MV-4-11 (cell line): ENCODE measurements at places on chromosomes 13 and 19.
A peak's percentile ranks its signal among the peaks of the same experiment; 100 is the strongest.

GRCh38 chr19:18894254-18895037 lies 1.5 kb downstream of the CERS1 start:
- no peak for DNase-seq

GRCh38 chr13:109665240-109665639 lies 121.1 kb downstream of the IRS2 start:
- no peak for DNase-seq

DNA sequence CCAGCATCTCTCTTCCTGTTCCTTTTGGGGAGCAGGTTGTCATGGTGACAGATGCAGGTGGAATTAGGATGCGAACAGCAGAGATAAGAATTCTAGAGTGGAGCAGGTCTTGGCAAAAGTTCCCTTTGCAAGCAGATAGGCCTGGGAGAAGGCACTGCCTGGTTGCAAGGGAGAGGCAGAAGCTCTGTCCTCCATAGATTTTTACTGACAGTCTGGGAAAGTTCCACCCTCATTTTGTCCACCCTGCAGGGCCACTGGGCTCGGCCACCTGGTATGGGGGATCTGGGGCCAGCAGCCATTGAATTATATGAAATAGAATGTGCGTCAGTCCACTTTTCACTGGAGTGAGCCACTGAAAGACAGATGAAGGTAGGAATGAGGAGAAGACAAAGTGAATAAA lies 141.7 kb downstream of the IER2 start:
- no peak for DNase-seq

DNA sequence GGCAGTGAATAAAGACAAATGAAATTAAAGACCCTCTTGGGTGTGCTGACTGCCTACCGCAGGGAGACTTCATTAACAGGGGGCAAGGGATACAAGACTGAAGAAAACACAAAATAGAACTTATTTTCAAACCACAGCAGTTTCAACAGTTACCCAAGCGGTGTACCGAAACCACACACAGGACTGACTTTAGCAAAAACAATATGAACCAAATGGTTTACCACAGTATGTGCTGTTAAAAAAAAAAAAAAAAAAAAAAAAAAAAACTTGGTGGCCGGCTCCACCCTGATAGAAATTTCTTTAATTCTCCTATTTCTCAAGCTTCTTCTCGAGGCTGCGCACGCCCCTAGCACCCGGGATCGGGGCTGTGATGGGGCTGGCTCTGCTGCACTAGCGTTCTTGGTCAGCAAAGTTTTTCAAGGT lies 42.6 kb downstream of the KLF2 start:
- DNase-seq = peak; percentile 98

- DNase-seq = no peak
These were observed 20.5 kb upstream of the VSTM2B start for GRCh38 chr19:29505097-29505824.

GRCh38 chr19:3538258-3538929 lies 580 bp upstream of the TEKTIP1 start:
- DNase-seq = no peak

DNA sequence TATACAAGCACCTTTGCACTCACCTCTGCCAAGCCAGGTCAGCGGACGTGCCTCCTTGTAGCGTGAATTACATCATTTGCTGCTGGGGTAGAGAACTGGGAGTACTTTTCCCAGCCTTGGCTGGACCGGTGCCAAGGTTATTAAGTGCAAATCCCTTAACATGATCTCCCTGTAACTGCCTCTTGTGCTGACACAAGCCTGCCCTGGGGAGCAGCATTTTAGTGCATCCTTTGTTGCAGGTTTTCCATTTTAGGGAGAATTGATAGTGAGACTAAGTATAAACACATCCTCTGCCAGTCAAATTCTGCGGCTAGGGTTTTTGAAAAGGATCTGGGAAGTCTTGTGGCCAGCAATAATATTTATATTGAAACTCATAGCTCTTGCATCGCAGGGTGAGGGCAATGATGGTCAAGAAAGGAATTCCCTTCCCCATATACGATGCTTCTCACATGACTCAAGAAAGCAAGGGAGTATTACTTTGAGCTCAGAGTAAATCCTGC lies 32.7 kb upstream of the DCLK1 start:
- peak; percentile 4 for DNase-seq

DNA sequence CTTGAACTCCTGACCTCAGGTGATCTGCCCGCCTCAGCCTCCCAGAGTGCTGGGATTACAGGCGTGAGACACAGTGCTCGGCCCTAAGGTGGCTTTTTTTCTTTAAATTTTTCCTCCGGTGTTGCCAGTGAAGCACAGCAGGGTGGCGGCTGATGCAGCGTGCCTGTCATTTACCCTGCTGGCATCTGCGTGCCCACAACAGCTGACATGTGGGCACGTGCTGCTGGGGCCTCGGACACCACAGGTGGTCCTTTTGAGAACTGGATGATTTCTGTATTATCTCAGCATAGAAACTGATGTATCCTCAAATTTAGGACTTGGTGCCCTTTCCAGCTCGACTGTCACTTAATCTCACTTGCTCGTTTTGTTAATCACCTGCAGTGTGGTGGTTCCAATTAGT lies 31.2 kb upstream of the TEX29 start:
- DNase-seq = no peak

- DNase-seq = peak; percentile 5
These were observed 472.0 kb downstream of the COG6 start for GRCh38 chr13:40127476-40127875.

DNA sequence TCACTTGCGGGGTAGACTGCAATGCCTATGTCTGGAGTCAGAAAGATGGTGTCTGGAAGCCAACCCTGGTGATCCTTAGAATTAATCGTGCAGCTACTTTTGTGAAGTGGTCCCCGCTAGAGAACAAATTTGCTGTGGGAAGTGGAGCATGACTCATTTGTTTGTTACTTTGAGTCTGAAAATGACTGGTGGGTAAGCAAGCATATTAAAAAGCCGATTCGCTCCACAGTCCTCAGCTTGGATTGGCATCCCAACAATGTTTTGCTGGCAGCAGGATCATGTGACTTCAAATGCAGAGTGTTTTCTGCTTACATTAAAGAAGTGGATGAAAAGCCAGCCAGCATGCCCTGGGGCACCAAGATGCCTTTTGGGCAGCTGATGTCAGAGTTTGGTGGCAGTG lies 9.5 kb upstream of the ERVV-1 start:
- no peak for DNase-seq

DNA sequence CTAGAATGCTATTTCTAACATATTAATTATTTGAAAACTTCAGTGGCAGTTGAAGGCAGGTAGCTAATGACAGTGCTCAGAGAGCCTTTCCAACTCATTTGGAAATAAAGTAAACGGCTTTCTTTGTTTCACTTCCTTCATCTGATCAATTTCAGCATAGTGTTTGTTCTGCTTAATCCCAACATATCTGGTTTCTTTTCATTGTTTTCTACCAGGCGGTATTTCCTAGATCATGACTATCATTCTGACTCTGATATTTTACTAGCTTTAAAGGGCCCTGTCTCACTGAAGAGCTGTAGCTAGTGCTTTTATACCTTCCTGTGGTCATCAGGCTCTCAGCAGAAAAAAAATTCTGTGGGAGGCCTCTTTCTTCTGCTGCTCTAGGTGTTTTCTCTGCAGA lies 178.6 kb downstream of the RBM26 start:
- DNase-seq = peak; percentile 96

GRCh38 chr13:33018886-33019285 lies 2.7 kb downstream of the KL start:
- DNase-seq = no peak

DNA sequence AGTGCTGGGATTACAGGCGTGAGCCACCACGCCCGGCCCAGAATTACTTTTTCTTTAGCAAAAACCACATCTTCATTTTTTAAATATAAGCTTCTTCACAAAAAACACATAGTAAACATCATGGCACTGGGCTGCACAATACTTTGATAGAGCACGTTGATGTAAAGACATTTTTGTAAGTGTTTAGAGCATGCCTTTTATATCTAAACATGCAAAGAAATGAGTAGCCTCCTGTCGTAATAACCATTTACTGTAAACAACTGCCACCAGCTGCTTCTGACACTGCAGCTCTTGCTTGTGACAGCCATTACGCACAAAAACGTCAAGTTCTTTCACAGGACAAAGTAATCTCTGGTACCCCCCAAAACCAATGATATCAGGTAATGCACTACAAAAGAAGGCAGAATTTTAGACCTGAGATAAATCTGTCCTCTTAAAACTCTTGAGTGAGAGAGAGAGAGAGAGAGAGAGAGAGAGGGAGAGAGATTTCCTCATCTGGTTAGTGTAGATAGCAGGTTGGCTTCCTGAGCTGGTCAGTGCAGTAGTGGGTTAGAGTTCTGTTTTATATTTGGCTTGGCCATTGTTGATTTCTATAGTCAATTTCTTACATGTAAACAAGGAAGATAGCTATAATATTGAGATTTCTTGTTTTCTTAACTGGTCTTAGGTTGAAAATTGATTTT lies 6.7 kb upstream of the ZNF548 start:
- no peak for DNase-seq

DNA sequence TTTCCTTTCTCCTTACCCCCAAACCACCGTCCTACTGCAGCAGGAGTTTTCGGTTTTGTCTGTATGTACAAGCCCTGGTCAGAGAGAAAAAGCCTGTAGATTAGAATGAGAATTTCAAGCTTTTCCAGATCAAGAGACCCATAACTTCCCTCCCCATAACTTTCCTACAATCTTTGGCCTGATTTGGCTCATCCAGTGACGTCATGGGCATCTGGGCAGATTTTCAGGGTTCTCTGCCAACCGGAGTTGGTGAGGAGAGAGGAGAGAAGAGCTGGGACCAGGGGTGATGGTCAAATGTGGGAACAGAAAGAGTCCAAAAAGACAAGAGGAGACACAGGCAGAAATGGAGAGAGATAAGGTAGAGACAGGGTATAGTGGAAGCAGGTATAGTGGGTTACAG lies 10.5 kb downstream of the IZUMO2 start:
- no peak for DNase-seq

- no peak for DNase-seq
These were observed 216.0 kb upstream of the SLITRK1 start for GRCh38 chr13:84098273-84098672.

DNA sequence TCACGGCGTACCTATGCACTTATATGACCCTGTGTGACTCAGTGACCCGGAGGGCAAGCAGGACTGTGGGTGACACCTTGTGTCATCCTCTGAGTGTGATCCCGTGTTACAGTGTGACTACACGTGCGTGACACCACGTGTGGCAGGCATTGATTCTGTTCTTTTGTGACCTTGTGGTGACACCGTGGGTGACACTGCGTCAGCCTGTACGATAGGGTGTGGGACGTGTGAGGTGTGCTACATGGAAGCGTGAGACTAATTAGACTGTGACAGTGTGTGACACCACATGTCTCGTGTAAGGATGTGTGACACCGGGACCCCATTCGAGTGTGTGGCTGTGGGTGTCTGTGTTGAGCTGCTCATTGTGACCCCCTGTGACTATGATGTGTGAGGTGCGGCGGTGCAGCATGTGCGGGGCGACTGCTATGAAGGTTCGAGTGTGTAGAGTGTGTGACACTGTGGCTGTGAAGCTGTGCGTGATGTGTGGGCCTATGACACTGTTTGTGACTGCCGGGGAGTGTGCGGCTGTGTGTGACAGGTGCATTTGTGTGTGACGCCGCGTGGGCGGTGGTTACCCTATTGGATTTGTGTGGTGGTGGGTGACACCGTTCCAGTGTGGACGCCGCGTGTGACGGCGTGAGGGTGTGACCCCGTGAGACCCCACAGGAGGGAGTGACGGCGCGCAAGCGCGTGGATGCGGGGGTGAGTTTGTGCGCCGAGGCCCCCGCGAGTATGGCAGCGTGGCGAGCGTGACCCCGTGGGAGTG lies 399 bp upstream of the SPTBN4 start:
- no peak for DNase-seq

GRCh38 chr13:70729369-70729768 lies 621.1 kb upstream of the KLHL1 start:
- no peak for DNase-seq

GRCh38 chr19:16861011-16861410 lies 27.8 kb upstream of the F2RL3 start:
- no peak for DNase-seq

- DNase-seq = peak; percentile 3
These were observed 257.0 kb downstream of the LHFPL6 start for GRCh38 chr13:39345982-39346381.

DNA sequence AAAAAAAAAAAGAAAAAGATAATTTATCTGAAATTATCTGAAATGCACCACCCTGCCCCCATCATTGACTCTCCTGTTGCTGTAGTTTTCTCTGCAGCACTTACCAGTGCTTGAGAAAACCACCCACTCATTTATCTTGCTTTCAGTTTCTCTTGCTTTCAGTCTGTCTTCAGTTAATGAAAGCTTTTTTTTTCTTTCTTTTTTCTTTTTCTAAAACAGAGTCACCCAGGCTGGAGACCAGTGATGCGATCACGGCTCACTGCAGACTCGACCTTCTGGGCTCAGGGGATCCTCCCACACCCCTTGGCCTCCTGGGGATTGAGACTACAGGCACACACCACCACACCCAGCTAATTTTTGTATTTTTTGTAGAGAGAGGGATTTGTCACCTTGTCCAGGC lies 4.3 kb upstream of the ACP5 start:
- DNase-seq = peak; percentile 70

DNA sequence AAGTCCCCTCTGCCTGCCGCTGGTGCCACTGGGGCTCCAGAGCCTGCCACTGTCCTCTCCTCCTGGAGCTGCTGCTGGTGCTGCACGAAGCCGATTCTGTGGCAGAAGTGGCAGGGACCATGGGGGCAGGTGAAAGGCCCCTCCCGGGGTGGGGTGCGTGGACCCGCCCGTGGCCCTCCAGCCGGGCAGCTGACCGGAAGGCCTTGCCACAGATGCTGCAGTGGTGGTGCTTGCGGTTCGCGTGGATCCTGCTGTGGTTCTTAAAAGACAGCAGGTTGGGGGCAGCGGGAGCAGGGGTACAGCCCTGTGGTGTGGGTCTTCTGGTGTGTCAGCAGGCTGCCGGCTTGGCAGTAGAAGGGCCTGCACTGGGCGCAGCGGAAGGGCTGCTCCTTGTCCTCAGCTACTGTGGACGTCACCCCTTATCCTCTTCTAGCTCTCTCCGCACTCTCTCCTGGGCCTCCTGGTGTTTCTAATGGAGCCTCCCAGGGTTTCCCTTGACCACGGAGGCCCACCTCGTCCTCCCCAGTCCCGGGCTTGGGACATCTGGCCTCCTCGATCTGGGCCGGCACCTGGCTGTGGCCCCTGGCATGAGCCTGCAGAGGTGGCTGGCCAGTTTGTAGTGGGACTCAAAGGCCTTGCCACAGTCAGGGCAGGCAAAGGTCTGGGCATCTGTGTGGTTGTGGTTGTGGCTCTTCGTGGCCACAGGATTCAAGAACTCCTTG lies 380.4 kb downstream of the OLFM4 start:
- no peak for DNase-seq

DNA sequence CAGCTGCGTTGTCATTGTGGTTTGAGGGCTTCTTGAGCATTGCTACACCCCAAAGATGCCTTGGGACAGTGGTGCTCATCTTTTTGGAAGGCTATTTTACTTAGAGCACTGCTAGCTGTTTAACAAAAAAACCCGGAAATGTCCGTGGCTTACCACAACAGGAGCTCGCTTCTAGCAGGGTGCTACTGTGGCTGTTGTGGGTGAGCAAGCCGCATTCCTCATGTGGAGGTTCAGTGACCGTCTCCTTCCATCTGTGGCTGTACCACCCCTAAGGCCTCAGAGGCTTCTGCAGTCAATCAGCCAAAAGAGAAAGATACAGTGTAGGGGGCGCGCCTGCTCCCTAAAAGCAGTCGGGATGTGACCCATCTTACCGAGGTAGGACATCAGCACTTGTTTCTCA lies 1004.2 kb downstream of the UQCRFS1 start:
- peak; percentile 91 for DNase-seq

GRCh38 chr19:40155749-40156265 lies 35.4 kb upstream of the MAP3K10 start:
- DNase-seq = peak; percentile 70
